NCI-H226 (cell line): ENCODE measurements at places on chromosomes 1 and 21.

DNA sequence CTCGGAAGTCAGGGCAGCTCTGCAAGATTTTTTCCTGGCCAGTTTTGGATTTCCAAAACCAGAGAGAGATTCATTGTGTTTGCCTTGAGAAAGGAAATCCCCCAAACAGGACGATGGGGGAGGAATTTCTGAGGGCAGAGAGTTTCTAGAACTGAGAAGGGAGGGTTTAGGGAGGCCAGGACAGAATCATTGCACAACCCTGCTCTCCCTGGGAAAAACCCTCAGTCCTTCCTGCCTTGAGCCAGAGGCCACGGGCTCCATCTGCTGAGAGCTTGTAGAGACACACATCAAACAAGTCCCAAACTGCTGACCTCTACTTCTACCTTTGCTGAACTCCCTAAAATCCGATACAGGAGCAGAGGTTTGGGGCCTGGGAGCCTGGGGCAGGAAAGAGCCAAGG, 99.7 kb downstream of the NMNAT2 start:
- peak; percentile 90 for DNase-seq

GRCh38 chr1:113976609-113977278, 2.5 kb upstream of the OLFML3 start:
- peak; percentile 19 for DNase-seq

- peak; percentile 95 for DNase-seq
These were observed at the start of gene RGS4 for GRCh38 chr1:163069142-163069541. Gene RGS4 (plus strand): TSS chr1:163069361. CDS start chr1:163069485, 124 bp downstream.

DNA sequence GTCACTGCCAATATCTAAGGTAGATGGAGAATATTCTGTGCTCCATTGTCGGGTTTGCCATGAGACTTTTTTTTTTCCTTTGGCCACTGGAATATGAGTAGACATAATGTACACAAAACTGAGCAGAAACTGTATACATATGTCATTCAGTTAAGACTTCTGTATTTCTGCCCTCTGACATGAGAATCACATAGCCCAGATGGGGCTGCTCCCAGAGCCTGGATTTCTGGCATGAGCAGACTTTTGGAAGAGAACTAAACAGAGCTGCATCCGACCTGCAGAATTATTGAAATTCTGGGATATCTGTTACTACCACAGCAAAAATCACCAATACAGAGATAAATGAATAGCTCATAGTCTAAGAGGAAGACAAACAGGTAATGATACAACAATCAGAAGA, 62.3 kb downstream of the DAB1 start:
- no peak for DNase-seq

DNA sequence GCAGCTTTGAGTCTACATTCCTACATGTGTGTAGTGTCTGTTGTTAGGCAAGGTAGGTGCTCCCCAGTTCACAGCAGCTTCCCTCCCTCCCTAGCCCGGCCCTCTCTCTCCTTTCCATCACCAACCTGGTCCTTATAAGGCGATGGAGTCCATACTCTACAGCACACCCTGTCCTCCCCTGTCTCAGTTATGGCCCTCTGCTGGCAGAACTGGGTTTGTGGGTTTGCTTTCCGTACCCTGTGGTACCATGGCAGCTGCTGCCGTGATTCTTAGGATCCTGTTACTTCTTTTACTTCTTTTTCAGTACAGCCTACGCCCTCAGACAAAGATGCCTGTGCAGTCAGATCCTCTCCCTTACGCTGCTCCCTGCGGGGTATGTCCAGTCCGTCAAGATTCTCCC, 31.7 kb downstream of the AK5 start:
- no peak for DNase-seq

GRCh38 chr1:10906866-10907519, 105.5 kb upstream of the TARDBP start:
- no peak for DNase-seq

DNA sequence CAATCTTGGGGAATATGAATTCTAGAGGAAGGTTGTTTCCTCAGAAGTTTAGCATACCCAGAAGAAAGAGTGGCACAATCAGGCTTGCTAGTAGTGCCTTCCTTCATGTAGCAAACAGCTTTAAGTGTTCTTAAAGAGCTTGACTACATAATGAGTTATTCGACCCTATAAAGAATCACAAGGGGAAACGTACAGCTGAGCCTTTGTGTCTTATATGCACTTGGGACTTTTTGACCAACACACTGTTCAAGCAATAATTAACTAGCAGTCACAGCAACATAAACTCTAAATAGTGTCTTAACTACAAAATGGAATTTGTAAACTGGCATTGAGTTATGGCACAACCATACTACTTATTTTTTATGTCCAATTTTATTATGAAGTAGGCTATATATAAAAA, 86.1 kb downstream of the TTLL7 start:
- DNase-seq, result no peak

- DNase-seq, result no peak
These were observed 72.9 kb downstream of the SKI start for GRCh38 chr1:2300851-2301606.

GRCh38 chr21:32794644-32795079, 23.1 kb upstream of the PAXBP1 start:
- DNase-seq, result no peak

DNA sequence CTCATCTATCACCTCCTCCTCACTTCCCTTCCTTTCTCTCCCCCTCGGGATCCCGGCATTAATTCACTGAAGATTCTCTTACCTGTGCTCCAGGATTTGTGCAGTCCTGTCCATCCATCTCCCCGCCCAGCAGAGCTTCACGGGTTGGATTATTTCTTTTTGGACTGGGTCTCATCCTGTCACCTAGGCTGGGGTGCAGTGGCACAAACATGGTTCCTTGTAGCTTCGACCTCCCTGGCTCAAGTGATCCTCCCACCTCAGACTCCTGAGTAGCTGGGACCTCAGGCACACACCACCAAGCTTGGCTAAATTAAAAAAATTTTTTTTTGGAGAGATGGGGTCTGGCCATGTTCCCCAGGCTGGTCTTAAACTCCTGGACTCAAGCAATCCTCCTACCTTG, 12.3 kb upstream of the CSF3R start:
- no peak for DNase-seq

- DNase-seq, result peak; percentile 82
These were observed 5.2 kb downstream of the CCN1 start for GRCh38 chr1:85585799-85586198.

DNA sequence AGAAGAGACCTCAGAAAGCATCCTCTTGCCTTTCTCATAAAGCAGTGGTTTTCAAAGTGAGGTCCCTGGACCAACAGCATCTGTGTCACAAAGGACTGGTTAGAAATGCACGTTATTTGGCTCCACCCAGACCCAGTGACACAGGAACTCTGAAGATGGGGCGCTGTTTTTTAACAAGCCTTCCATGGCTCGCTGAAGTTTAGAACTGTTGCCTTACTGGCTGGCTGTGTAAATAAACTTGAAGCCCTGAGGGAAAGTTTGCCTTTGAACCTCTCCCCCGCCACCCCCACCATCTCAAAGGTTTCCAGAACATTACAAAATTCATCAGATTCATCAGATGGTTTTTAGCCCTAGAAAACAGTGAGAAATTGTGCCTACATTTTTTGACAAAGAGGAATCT, 21.8 kb upstream of the IKBKE start:
- no peak for DNase-seq

DNA sequence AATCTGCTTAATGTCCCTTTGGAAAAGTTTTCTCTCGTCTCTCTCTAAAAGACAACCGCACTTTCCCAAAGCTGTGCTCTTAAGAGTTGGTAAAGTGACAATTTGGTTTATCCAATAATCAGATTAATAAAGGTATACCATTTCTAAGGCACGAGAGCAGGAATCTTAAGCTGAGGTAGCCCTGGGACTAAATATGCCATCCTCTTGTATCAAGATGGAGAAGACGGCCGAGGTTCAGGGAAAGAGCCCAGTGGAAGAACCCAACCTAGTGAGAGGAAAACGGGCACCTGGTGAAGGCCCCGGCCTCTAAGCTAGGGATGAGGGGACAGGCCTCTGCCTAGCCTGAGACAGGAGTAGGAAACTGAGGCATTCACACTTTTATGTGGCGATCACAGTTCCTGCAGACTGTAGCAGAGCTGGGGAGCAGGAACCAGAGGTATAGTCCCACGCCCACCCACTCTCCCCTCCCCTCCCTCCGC, 334 bp upstream of the SARS1 start:
- no peak for DNase-seq
